Neural crest cell (in vitro differentiated cells): ENCODE measurements at places on chromosomes 5 and 9.

- DNase-seq: no peak
Measured at GRCh38 chr5:45623832-45624231, 72.3 kb downstream of the HCN1 start.

DNA sequence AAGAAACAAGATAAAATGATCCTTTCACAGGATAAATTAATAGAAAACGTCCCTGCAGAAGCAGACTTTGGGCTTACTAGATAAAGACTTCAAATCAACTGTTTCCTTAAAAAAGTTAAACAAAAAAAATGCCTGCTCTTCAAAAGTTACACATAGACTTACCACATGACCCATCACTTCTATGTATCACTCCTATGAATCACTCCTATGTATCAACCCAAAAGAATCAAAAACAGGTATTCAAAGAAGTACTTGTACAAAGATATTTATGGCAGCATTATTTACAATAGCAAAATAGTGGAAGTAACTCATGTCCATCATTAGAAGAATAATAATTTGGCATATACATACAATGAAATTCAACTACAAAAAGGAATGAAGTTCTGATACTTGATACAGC lies 56.3 kb upstream of the PRDM9 start:
- no peak for DNase-seq

DNA sequence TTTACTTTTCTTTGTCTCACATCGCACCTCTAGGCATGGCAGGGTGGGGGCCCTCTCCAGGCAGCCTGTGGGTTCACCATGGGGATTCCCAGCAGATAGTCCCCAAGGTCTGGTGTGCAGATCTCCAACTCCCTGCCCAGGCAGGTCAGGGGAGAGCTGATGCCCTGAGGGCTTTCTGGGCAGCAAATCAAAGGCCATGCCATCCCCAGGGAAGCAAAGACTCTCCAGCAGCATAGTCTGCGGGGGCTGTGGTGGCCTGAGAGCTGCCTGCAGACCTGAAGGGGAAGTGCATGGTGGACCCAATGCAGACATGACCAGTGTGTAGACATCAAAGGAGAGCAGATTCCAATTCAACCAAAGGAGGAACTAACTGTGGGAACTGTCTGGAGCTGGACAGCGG lies 7.7 kb downstream of the NEURL1B start:
- no peak for DNase-seq

DNA sequence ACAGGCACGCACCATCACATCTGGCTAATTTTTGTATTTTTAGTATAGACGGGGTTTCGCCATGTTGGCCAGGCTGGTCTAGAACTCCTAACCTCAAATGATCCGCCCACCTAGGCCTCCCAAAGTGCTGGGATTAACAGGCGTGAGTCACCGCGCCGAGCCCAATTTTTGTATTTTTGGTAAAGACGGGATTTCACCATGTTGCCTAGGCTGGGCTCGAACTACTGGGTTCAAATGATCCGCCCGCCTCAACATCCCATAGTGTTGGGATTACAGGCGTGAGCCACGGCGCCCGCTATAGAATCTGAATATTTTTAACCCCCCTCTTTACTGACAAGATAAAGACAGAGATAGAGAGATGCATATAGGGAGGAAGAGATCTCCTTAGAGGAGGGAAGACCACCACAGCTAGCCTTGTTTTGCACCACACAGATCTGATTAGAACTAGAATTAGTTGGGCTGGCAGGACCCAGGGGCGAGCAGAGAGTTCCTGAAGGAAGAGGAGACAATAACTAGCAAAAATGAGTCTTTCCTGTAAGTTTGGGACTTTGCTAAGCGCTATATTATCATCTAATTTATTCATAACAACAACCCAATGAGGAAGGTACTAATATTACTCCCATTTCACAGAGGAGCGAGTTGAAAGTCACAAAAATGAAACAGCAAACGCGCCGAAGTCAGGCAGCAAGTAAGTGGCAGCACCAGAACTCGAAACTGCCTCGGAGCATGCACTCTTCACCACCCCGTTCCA lies 1.5 kb upstream of the ANKHD1 start:
- no peak for DNase-seq

DNA sequence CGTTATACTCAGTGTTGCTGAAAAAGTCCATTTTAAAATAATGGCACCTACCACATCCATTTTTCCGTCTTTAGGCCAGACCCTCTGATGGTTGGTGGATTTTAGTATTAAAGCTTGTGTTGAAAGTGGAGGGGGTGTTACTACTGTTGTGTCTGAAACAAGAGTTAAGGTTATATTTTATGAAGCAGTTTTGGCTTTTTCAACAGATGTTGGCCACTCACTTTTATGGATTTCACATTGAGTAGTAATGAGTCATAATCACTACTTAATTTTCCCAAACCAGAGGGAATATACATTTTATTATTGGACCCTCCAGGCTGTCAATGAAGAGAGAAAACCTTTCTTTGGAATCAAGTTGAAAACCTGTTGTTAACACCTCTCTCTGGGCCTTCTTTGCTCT lies 88.0 kb downstream of the TRIO start:
- no peak for DNase-seq

GRCh38 chr5:74655206-74655605 lies 14.7 kb upstream of the ENC1 start:
- DNase-seq: no peak

- DNase-seq: no peak
Measured at GRCh38 chr5:98463676-98464075, 309.8 kb upstream of the RGMB start.

- no peak for DNase-seq
Measured at GRCh38 chr5:2525351-2525750, 226.1 kb downstream of the IRX2 start.

DNA sequence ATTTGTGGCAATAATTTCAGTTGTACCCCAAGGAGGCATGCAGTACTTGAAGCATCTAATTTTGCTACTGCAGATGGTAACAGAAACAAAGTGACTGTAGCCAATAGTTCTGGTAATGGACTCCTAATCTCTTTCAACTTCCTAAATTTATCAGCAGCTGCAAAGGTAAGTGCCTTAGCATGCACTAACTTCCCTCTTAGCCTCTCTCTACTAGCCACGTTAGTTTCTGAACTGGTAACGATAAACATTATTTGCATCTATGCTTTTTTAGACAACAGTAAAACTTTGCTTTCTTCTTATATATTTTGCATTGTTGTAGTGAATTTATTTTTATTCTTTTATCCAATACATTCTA lies 6.2 kb upstream of the CKS2 start:
- DNase-seq: no peak

GRCh38 chr5:2579126-2579525 lies 172.4 kb downstream of the IRX2 start:
- DNase-seq: no peak

GRCh38 chr9:137647096-137647714 lies 28.4 kb downstream of the EHMT1 start:
- DNase-seq: no peak

DNA sequence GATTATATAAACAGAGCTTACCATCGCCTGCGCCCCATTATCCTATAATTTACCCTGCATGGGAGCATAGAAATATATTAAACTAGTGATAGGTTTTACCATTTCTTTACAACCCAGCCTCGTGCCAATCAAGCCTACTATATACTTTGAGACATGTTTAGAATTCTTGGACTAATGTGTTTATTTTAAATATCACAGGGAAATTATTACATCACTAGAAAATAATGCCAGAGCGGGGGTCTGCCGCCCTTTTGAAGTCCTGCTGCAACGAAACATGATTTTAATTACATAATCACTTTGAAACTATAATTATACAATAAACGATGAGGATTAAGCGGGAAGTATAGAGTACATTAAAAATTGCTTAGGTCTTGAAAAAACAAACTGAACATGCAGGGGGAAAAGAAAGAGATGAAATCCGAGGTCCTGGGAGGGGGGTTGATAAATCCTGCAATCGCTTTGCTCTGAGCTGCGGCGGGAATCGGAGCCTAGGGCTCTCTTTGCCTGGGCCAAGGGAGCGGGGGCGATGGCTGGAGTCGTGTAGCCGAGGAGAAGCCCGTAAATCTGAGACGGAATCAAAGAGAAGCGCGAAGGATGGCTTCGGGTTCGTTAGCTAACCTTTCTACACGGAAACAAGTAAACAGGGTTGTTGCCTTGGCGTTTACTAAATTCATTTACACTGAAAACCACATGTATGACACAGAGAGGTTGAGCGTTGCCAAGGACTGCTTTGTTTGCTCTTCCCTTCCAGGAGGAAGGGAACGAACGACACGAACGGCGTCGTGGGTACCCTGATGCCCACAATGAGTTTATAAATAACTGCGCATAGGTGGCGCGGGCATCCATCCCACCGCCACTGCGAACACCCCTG lies 127.6 kb downstream of the TMEM174 start:
- no peak for DNase-seq

DNA sequence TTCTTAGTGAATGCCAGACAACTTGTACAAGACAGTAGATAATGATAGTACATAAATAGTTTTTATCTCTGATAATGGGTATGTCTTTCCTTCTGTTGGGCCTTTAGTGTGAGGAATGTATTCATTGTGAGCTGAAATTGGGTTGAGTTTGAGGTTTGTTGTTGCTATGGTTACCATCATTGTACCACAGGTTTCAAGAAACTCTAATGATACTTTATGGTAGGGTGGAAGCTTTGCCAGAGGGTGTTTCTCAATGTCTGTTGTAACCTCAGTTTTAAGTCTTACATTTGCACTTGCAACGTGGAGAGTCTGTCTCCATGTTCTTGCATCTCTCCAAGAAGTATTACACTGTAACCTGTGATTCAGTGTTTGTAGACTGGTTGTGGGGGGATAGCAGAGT lies 1550.1 kb downstream of the MAT2B start:
- no peak for DNase-seq

GRCh38 chr9:111949919-111950318 lies 53.3 kb downstream of the UGCG start:
- no peak for DNase-seq
